ENCODE measurements at places on chromosomes 13 and 19. TPM values are rescaled to one million over a fixed set of nuclear protein-coding genes. Genes with fewer than 3 reads are reported as not detected.

MISP gene
- not detected for total RNA-seq

LSR gene
- 4.5 TPM for total RNA-seq

ATP4B gene
- not detected for total RNA-seq

CDX2 gene
- total RNA-seq, result not detected

GPR12 gene
- 0.13 TPM for total RNA-seq

VSTM1 gene
- not detected for total RNA-seq

SMAD9 gene
- 2.6 TPM for total RNA-seq

ZNF841 gene
- total RNA-seq, result 5.2 TPM

METTL21C gene
- not detected for total RNA-seq

BORA gene
- 0.86 TPM for total RNA-seq

SIGLEC8 gene
- total RNA-seq, result 0.13 TPM

ZNF320 gene
- total RNA-seq, result 7.7 TPM

LILRB2 gene
- total RNA-seq, result 1.8 TPM

SLC25A41 gene
- total RNA-seq, result not detected

KANK3 gene
- 21.8 TPM for total RNA-seq

TJP3 gene
- total RNA-seq, result not detected

LHB gene
- not detected for total RNA-seq

MATK gene
- total RNA-seq, result 0.24 TPM

KLK2 gene
- not detected for total RNA-seq

TGFBR3L gene
- total RNA-seq, result 10.9 TPM

ZNF296 gene
- 0.32 TPM for total RNA-seq

ZNF681 gene
- total RNA-seq, result 0.30 TPM

CEACAM1 gene
- total RNA-seq, result 2.6 TPM

ZNF844 gene
- 12.4 TPM for total RNA-seq

NAPSA gene
- 0.40 TPM for total RNA-seq

C13orf42 gene
- total RNA-seq, result not detected

Measured in Right ventricle myocardium superior (tissue), 1 donor.